ENCODE measurements at places on chromosomes 2 and 18. TPM values are rescaled to one million over a fixed set of nuclear protein-coding genes. Genes with fewer than 3 reads are reported as not detected.

DNA sequence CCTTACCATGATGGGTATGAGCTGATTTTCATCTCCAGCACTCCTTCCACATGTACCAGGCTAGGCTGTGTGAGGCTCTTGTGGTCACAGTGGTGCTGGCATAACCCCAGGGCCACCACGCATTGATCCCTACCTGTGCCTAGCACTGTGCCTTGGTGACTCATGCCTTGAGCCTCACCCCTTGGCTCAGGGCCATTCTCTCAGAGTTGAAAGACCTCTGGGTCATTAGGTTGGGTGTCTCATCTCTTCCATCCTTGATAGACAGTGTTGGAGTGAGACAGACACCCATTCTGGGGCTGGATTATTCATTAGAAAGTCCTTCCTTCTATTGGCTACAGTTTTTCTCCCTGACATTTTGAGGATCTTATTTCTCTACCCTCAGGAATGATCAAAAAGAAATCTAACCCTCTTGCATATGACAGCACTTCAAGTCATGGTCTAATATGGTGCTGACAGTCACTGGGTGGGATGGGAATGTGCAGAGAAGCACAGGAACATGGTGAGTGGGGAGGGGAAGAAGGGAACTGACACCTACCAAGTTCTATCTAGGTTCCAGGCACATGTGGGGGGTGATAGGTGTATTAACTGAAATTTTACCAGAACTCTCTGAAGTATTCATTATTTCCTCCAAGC lies 41.3 kb downstream of the DYSF start:
- no peak for DNase-seq

DNA sequence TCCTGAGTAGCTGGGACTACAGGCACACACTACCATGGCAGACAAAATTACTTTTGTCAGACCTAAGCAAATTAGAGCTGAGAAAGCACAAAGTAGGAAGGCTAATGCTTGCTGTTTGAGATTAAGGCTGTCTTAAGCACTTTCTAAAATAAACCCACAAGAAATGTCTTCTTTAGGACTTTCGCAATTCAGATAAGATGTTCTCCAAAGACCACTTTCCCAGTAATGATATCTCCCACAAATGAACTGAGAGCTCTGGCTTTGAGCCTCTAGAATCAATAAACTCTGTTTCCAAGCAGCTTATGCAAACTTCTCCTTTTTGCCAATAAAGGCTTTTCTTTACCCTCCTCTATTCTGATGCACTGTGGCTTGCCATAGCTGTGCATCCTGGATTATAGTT lies 32.0 kb upstream of the GALNT1 start:
- DNase-seq = no peak

GRCh38 chr2:79793006-79793405 lies 280.2 kb downstream of the CTNNA2 start:
- DNase-seq = no peak

DNA sequence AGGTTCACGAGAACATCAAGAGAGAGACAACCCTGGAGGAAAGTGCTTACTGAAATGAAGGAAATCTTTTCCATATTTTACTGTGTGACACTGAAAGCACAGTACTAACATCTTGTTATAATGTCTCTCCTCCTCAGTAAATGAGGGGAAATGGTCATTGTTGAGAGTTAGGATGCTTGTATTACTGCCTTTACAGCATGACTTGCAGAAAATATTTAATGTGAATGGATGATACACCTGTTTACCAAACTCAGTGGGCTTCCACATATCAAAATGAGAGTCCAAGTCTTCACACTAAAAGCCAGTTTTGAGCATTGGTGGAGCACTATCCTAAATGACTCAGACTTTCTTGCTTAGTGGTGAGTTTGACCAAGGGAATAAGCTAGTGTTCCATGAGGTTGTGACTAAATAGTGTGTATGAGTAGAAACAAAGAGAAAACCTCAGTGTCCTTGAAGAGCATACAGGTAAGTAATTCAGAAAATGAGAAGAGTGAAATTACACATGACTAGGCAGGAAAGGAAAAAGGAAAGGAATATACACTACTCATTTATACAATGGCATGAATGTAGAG lies 930.7 kb upstream of the CELF4 start:
- DNase-seq = no peak

DNA sequence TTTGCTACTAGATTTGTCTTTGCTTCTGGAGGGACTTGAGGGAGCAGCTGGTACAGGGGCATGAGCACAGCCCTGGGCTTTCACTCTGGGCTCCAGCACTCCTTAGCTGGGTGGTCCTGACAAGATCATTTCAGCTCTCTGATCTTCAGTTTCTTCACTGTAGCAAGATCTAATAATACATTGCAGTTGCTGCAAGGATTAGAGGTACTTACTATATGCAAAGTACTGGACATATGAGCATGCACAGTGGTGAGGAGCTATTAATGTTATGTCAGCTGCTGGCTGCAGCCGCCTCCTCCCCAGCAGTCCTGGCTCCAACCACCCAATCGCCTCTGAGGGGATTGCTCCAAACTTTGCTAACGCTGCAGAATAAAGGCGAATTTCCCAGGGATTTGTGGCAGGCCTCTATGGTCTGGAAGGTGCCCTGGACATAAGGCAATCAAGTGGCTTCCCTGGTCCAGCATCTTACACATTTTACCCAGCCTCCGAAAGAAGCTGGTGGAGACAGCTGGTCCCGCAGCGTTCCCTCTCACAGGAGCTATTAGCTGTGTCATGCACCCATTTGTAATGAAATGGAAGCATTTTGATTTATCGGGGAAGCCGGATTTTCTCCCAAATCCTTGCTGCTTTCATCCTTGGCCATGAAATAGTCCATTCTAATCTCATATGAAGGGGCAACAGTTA lies 96.7 kb downstream of the RHOB start:
- no peak for DNase-seq

GRCh38 chr2:133847591-133847990 lies 279.3 kb upstream of the NCKAP5 start:
- no peak for DNase-seq

GRCh38 chr18:52254367-52254766 lies 85.6 kb upstream of the DCC start:
- no peak for DNase-seq

DNA sequence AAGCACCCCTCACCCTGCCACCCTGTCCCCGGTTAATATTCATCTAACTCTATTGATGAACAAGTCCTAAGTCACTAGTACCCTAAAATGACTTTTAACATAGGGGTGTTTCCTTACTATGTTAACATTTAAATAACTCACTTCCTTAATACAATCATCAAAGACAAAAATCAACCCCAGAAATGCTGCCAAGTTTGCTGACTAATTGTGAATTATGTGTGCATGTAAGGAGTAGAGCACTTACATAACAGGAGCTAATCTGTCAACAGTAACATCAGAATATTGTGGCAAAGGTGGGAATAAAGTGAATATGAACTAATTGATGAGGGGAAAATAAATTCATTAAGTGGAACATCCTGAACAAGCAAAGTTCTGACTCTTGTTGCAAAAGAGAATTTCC lies 81.4 kb upstream of the ERBB4 start:
- no peak for DNase-seq

DNA sequence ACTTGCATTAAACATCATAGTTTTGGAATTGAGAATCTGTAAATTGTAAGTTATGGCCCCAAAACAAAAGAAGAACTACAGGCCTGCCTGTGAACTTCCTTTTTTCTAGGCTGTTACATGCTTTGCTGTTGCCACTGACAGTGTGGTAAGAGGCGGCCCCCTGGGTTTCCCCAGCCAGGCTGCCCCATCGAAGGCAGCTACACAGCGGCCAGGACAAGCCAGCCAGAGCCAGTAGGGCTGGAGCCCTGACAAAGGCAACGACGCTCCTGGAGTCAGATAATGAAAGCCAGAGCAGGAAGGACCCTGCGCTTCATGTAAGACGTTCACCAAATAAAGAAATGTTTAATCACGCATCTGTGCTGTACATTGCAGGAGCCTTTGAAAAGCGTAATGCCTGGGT lies 55.0 kb downstream of the ANKRD44 start:
- no peak for DNase-seq

DNA sequence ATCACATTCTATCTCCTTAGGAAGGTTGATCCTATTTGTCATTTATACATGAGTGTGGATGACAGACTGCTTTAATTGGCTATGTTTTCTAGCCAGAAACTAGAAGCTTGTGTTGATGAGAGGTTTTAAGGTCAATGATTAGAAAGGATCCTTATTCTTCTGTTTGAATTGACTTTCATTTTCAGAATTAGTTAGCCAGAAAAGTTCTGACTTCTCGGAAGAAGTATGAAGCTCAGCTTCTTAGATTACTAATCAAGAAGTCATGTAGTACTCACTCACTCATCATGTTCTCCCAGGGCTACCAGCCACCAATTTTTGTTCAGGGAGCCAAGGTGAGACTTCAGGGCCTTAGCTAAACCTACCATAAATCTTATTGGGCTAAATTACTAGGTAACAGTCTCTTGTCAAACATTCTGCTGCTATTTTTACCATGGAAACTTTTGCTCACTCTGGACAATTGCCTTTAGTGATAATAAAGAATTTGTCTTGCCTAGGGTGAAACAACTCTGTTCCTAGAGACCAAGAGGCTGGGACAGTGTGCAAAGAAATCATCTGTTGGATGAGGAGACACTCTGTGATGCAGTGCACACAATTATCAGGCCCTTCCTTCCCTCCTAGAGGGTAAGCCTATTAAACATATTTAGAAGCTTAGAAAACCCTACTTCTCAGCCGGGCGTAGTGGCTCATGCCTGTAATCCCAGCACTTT lies 111.6 kb upstream of the DNMT3A start:
- DNase-seq = no peak

DNA sequence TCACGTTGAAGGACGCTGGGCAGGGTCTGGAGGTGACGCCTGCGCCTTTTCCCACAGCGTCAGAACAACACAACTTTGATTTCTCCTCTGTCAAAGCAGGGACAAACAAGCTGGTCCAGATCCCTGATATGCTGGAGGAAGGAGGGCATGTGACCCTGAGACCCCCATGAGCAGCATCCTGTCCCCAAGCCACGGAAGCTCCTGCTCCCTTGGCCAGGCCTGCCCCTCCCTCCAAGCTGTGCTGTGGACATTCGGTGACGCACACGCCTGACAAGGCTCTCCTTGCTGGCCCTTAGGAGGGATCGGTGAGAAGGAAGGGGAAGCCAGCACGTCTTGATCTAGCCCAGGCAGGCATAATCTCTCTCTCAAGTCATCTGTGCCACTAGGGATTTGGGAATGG lies 11.3 kb downstream of the MLPH start:
- DNase-seq = no peak

- DNase-seq = no peak
These were observed 6.9 kb upstream of the KIF3C start for GRCh38 chr2:25989154-25989553.

GRCh38 chr2:15023221-15023620 lies 390.7 kb downstream of the LRATD1 start:
- no peak for DNase-seq

- no peak for DNase-seq
These were observed 57.1 kb upstream of the CD302 start for GRCh38 chr2:159855143-159855542.

- no peak for DNase-seq
These were observed 953 bp upstream of the HNRNPA3 start for GRCh38 chr2:177211576-177212105.

GRCh38 chr2:217751952-217752351 lies 250.8 kb downstream of the TNS1 start:
- DNase-seq = no peak

GRCh38 chr2:128311216-128311754 lies 7.4 kb downstream of the HS6ST1 start:
- DNase-seq = no peak

GRCh38 chr18:26574958-26575864 lies 26.9 kb upstream of the KCTD1 start:
- peak; percentile 80 for DNase-seq

- no peak for DNase-seq
These were observed 51.3 kb downstream of the BCL11A start for GRCh38 chr2:60502144-60502543.

GRCh38 chr2:39632876-39633275 lies 32.8 kb upstream of the TMEM178A start:
- no peak for DNase-seq

- DNase-seq = no peak
These were observed 139.9 kb downstream of the SH3RF3 start for GRCh38 chr2:109268916-109269315.

GRCh38 chr2:230958820-230959756 lies 34.0 kb upstream of the GPR55 start:
- no peak for DNase-seq

- DNase-seq = no peak
These were observed 8.9 kb upstream of the PCBP1 start for GRCh38 chr2:70078384-70078783.

GRCh38 chr2:212921711-212922110 lies 229.7 kb downstream of the IKZF2 start:
- DNase-seq = no peak

DNA sequence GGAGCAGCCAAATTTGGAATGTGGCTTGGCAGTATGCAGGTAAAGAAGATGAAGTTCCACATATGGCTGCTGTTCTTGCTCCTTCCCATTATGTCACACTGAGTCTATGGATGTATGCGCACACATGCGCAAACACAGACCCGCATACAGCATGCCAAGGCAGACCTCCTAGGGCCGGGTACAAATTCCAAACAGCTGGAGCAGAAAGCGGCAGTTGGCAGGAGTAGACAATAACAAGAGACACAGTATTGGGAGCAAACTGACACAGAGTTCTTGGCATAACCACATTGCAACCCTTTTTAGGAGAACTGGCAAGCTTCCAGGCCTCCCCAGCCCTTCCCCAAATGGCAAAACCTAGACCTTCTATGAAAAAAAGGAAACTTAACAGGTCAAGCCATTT lies 268.9 kb downstream of the SP3 start:
- DNase-seq = no peak

GRCh38 chr18:41226186-41226585 lies 728.8 kb upstream of the PIK3C3 start:
- no peak for DNase-seq

GRCh38 chr18:9627642-9628041 lies 13.3 kb upstream of the PPP4R1 start:
- no peak for DNase-seq

- no peak for DNase-seq
These were observed 16.9 kb downstream of the QPCT start for GRCh38 chr2:37361216-37361815.

DNA sequence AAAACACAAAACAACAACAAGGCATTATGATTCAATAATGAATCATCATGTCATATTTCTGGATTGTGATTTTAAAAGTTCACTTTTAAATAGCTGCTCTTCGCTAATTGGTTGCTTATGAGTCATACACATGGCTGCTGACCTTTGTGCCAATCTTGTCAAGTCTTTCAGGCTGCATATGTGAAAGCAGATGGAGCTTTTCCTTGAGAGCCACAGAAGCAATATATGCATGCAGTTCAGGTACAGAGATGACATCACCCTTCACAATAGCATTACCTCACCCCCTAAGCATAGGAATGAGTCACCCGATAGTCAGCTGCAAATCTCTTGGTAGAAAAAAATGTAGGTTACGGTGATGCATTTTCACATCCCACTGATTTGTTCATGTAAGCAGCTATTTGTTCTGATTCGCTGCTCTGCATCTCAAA lies 27.2 kb downstream of the EIF2AK3 start:
- DNase-seq = peak; percentile 62

CCDC148 gene
- polyA plus RNA-seq = 0.64 TPM

IL1R2 gene
- 0.31 TPM for polyA plus RNA-seq

UGT1A1 gene
- not detected for polyA plus RNA-seq

KLHL30 gene
- polyA plus RNA-seq = not detected

NFATC1 gene
- polyA plus RNA-seq = 5.5 TPM

REEP1 gene
- polyA plus RNA-seq = 12.1 TPM

ERBB4 gene
- polyA plus RNA-seq = 0.81 TPM

CACNB4 gene
- 1.1 TPM for polyA plus RNA-seq

TMEM169 gene
- 8.2 TPM for polyA plus RNA-seq

AQP12B gene
- 0.19 TPM for polyA plus RNA-seq
